ENCODE measurements at places on chromosomes 1 and 21.

DNA sequence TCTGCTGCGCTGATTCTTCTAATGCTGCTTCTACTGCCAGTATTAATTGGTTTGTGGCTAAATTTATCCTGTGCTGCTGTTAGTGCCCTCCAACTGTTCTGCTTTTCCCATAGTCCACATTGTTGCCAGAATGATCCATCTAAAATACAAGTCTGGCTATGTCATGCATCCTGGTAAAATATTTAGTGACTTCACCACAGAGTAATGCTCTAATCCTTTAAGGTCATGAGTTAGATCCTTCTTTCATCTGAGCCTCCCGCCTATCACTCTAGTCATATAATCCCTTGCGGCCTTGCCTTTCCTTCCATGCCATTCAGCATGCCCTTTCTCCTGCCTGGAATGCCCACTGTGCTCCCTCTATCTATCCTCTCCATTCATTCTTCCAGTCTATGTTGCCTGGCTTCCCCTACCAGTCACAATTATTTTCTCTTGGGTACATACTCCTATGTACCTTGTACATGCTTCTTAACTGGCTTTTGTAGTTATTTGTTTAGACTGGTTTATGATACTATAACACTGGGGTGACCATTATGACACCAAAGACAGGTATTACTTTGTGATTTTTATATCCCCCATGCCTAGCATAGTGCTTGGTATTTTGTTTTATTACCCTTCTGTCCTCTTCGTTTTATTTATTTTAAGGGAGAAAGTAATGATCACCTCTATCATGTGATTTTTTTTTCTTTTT lies 144.0 kb downstream of the MAGI3 start:
- no peak for DNase-seq

DNA sequence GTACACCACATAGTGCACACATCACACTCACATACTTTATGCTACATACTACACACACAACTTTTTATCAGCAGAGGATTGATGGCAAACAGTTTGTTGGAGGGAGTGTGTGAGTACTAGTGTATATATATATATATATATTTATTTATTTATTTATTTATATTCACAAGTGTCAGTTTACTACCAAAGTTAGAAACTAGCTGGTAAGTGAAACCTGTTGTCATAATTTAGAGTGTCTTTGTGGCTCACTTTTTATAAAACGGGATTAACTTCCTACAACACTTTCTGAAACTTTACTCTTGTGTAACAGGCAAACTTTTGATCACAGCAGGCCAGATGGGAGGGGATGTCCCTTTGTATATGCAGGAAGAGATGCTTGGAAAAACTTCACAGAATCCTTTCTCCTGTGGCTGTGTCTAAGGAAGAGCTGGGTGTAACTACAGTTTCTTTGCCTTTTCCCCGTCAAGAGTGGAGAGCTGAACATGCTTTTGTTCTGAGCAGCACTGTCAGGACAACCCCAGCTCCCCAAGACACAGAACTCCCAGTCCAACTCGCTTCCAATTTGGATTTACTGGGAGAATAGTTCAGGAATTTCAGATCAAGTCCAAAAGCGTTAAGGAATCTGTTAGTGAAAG lies 1.9 kb upstream of the SAMD13 start:
- DNase-seq = no peak

DNA sequence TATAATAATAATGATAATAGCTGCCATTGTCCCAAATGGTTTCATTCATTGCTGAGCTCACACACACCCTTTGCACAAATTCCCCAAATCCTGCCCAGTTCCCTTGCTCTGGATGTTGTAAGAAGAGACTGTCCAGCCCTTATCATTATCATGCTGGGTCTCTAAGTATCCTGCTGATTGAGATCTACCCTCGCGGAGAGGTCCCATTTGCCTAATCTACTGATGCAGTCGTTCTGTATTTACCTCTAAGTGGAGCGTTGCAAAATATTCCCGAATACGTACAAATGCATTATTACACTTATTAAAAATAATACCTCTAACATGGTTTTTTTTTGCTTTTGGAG lies 51.2 kb downstream of the TNFRSF8 start:
- no peak for DNase-seq

DNA sequence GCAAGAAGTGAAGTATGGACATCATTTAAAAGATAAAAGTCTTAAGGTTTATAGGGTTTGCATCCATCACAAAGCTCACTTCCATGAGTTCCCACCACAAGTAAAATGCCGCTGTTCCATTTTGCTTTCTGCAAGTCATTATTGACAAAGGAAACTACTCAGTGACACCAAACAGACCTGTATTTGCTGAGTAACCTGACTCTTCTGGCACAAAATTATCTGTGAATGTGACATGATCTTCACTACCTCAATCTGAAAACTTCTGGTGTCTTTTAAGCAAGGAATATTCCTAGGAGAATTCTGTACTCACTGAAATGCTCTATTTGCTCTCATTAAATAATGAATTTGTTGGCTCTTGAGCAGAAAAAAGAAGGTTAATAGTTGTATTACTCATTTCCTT lies 1077.4 kb upstream of the ADGRL4 start:
- DNase-seq = no peak

GRCh38 chr1:229753764-229754551 lies 127.9 kb downstream of the URB2 start:
- no peak for DNase-seq

DNA sequence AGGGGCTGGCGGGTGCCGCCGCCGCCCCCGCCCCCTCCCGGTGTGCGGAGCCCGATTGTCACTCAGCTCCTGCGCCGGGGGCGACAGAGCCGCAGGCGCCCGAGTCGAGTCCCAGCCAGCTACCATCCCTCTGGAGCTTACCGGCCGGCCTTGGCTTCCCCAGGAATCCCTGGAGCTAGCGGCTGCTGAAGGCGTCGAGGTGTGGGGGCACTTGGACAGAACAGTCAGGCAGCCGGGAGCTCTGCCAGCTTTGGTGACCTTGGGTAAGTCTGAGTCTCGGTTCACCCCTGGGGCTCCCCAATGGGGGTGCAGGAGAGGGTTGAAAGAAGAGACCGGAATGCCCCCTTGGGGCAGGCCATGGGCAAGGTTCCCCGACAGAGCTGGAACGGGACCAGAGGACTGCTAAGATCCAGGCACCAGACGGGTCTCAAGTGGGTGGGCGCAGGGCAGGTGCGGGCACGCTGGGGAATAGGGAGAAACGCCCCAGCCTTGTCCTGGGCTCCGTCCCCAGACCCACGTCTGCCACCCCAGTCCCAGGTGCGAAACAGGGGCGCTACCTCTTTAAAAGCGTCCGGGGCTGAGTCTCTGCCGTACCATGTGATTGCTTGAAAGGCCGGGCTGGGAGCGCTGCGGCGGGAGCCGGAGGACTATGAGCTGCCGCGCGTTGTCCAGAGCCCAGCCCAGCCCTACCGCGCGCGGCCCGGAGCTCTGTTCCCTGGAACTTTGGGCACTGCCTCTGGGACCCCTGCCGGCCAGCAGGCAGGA lies at the start of gene ADORA1:
Gene ADORA1, plus strand, starts transcription at position 61 of the 765 bp plus-strand sequence. CDS start 1,116 bp downstream, outside the sequence.
- no peak for DNase-seq

DNA sequence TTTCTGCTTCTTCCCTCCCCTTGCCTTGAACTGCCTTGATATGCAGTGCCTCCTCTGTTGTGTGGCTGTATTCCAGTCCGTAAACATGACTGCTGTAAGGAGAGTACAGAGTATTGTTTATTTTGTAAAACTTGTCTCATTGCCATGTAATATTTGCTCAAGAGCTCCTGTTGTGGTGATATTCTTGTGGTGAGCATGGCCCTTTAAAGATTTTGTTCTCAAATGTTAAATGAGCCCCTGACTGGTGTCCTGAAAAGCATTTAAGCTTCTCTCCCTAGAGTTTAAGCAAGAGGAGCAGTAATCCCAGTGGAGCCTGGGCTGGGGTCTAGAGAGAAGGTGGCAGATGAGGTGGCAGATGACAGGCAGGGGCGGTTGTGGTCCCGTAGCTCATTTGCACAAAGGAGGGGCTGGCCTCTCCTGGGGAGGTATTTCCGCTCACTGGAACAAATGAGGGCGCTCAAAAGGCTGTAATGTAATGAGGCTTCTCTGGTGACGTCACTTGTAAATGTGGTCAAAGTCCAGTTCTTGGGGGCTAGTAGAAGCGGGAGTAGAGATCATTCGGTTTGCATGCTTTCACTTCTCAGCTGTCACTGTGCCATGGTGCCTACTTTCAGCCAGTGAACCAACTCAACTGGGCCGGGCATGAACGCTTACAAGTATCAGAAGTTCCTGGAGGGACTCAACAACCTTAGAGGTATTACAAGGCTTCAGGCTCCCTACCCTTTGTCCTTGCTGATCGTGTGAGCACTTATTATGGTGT lies 46.0 kb upstream of the MACF1 start:
- no peak for DNase-seq

DNA sequence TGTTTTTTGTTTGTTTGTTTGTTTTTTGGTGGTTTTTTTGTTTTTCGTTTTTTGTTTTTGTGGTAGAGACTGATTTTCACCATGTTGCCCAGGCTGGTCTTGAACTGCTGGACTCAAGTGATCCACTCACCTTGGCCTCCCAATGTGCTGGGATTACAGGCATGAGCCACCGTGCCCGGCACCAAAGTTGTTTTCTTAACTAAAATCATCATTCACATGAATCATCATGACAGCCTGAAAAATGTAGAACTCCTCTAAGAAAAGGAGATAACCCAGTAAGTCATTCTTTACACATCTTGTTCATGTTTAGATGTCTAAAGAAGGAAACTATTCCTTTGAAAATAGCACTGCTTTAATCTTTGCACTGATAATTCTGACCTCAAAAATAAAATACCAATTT lies 37.5 kb downstream of the DISP1 start:
- DNase-seq = no peak

DNA sequence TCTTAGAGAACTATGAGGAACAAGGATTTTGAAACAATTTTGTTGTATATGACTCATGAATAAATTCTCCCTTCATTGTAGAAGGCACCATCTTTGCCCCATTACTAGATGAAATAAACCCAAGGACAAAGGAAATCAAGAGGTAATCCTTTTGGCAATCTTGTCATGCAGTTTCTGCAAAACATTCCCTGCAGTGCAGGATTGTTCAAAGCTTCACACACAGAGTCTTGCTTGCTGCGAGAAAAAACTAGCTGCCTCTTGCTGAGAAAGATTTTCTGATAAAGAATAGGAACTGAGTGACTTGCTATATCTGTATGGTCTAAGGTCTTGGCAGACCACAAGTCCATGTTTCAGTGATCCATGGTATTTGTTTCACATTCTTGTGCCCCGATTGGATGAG lies 657.4 kb upstream of the ADGRL4 start:
- DNase-seq = no peak

- DNase-seq = no peak
Measured at GRCh38 chr1:110626889-110627288, 20.7 kb upstream of the KCNA2 start.

GRCh38 chr21:28752131-28752530 lies 240.5 kb downstream of the LTN1 start:
- DNase-seq = no peak

GRCh38 chr1:9643351-9644256 lies 7.9 kb upstream of the PIK3CD start:
- DNase-seq = no peak

DNA sequence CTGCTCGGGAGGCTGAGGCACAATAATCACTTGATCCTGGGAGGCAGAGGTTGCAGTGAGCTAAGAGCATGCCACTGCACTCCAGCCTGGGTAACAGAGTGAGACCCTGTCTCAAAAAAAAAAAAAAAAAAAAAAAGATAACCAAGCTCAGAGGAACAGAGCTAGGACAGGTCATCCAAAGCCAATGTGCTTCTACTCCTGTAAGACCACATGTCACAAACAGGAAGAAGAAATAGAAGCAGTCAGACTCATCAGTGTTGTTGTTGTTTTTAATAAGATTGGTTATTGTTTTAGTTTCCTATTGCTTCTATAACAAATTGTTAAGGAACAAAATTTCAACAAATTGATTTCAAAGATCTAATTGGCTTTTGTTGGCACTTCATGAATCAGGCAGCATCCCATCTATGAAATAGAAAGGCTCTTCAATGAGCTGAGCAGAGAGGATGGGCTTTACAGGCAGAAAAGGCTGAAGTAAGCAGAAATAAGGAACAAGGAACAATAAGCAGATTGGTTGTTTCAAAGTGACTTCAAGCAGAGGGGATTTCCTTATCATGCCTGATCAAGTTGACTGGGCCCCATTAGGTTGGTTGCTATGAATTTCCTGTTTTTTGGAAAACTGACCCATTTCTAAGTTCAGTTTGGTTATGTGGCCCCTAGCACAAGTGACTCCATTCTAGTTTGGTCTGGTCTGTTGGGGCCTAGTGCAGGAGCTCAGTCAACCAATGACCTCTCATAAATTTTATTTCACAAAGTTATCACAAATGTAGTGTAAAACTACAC lies 6.0 kb upstream of the AKNAD1 start:
- DNase-seq = no peak

DNA sequence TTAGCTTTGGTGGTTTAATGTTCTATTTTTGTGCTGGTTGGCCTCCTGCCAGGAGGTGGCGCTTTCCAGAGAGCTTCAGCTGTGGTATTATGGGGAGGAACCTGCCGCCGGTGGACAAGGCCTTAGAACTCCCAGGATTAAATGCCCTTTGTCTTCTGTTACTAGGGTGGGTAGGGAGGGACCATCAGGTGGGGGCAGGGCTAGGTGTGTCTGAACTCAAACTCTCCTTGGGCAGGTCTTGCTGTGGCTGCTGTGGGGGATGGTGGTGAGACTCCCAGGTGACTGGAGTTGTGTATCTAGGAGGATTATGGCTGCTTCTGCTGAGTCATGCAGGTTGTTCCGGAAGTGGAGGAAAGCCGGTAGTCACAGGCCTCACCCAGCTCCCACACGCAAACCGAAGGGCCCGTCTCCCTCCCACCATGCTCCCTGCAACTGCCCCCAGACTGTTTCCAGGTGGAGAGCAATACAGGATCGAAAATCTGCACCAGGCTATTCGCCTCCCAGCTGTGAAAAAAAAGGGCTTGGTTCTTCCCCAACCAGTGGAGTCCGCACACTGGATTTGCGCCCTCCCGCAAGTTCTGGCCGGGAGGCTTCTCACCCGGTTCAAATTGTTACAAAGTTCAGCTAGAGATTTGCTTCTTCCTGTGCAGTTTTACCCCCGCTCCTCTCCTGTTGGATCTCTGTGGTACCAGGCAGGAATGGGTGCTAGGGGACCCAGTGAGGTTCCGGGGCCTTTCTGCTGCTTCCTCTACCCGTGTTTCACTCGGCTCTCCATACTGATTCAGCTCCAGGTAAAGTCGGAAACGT lies 220.5 kb downstream of the CENPF start:
- no peak for DNase-seq

DNA sequence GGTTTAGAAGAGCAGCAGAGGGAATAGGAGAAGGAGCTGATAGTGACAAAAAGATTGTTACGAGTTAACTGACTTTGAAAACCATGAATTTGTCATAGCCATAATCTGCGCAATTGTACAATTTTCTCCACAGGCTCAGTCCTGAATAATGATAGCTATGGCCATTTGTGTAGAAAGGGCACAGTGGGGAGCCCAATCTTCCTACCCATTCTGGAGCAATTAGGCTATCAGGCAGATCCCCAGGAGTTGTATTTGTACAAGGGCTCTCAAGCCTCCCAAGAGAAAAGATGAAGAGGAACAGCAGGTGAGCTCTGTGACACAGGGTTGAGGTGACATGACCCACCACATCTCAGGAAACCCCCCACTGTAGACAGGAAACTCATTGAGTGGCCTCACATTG lies 42.1 kb upstream of the SAMD13 start:
- DNase-seq = no peak

Data from stimulated activated CD8-positive, alpha-beta memory T cell treated with anti-CD3 and anti-CD28 coated beads, Interleukin-4, amount 100 ng/mL, for 4 hours (primary cell).